ENCODE measurements at places on chromosomes 5 and 9. TPM values are rescaled to one million over a fixed set of nuclear protein-coding genes. Genes with fewer than 3 reads are reported as not detected.

The GZMA gene
- not detected for total RNA-seq

The GPR150 gene
- total RNA-seq: not detected

The LCN15 gene
- total RNA-seq: not detected

The ATP6V0E1 gene
- total RNA-seq: 102 TPM
